ENCODE measurements at places on chromosomes 2 and 18. TPM values are rescaled to one million over a fixed set of nuclear protein-coding genes. Genes with fewer than 3 reads are reported as not detected.
A peak's percentile ranks its signal among the peaks of the same experiment; 100 is the strongest.

GRCh38 chr2:65388051-65388531 is 44.3 kb downstream of the SPRED2 start:
- H3K36me3 ChIP-seq, result no peaks in the 10 kb centered on the region
- no peaks in the 10 kb centered on the region for H3K27me3 ChIP-seq
- DNase-seq, result peak; percentile 64

- DNase-seq, result no peak
- no peaks in the 10 kb centered on the region for H3K27me3 ChIP-seq
- H3K27ac ChIP-seq, result no peak overlapping the region
These were observed 32.8 kb downstream of the SOCS6 start for GRCh38 chr18:70321616-70322015.

- H3K27me3 ChIP-seq, result no peaks in the 10 kb centered on the region
- H3K27ac ChIP-seq, result no peak overlapping the region
- no peaks in the 10 kb centered on the region for H3K4me1 ChIP-seq
- H3K36me3 ChIP-seq, result no peaks in the 10 kb centered on the region
These were observed 272.7 kb downstream of the CD226 start for GRCh38 chr18:69674966-69675365.

DNA sequence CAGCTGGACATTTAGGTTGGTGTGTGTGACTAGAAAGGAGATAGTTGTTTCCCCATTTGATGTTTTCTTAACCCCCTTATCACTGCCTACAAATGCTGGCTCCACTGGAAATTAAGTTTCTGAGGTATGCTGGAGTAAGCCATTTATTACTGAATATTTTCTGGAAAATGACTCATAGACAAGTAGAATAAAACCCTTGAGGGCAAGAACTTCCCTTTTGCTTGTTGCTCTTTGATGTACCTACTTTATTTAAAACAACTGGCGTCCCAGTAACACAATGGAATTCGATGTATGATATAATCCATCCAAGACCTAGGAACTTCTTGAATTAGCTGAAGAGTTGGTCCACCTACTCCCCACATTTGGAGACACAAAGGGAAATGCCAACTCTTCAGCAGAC is 33.3 kb upstream of the SESTD1 start:
- H3K4me1 ChIP-seq, result no peaks in the 10 kb centered on the region
- H3K36me3 ChIP-seq, result no peaks in the 10 kb centered on the region
- DNase-seq, result no peak
- no peak overlapping the region for H3K4me3 ChIP-seq

- H3K27me3 ChIP-seq, result no peaks in the 10 kb centered on the region
- DNase-seq, result no peak
- H3K36me3 ChIP-seq, result no peaks in the 10 kb centered on the region
- no peak overlapping the region for H3K4me3 ChIP-seq
- H3K27ac ChIP-seq, result no peak overlapping the region
These were observed 592.1 kb downstream of the XIRP2 start for GRCh38 chr2:167480232-167480985.

DNA sequence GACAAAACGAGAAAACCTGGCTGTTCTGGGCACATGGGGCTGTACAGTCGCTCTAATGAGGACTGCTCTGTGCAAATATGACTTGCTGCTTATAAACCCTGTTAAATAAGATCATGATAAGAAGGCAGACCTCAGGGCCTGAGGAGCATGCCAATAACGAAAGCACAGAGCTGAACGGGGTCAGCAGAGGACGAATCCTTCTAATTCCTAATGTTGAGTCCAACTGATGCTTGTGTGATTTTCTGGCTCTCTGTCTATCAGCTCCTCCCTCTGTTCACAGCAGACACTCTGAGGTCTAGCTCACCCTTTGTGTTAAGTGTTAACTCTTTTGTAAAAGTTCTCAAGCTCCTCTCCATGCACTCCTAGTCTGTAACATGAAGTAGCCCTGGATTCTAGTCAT is 167.2 kb upstream of the REV1 start:
- no peaks in the 10 kb centered on the region for H3K27me3 ChIP-seq
- H3K36me3 ChIP-seq, result no peaks in the 10 kb centered on the region
- peak overlapping the region; percentile 97 for H3K27ac ChIP-seq
- no peak overlapping the region for H3K4me3 ChIP-seq
- DNase-seq, result peak; percentile 60

DNA sequence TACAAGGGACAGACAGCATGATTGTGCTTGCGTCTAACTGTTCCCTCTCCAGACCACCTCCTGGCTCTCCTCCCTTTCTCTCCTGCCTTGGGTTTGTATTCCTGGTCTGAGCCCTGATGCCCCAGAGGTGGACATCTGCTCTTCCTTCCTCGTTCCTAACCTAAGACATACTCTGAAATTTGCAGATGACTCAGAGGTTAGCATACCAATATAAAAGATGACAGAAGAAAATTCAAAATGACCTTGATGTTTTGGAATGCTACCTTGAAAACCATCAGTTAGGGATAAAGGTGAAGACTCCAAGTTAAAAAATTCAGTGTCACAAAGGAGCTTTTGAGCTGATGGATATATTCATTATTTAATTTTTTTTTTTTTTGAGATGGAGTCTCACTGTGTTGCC is 12.9 kb downstream of the SMYD1 start:
- no peaks in the 10 kb centered on the region for H3K36me3 ChIP-seq
- no peak overlapping the region for H3K27ac ChIP-seq
- H3K4me3 ChIP-seq, result no peak overlapping the region
- no peaks in the 10 kb centered on the region for H3K27me3 ChIP-seq
- DNase-seq, result no peak
- H3K4me1 ChIP-seq, result peaks cover 16% of the 10 kb centered on the region

GRCh38 chr2:176844461-176844860 is 368.1 kb upstream of the HNRNPA3 start:
- no peaks in the 10 kb centered on the region for H3K4me1 ChIP-seq
- no peaks in the 10 kb centered on the region for H3K36me3 ChIP-seq
- no peak overlapping the region for H3K4me3 ChIP-seq
- H3K27ac ChIP-seq, result no peak overlapping the region

DNA sequence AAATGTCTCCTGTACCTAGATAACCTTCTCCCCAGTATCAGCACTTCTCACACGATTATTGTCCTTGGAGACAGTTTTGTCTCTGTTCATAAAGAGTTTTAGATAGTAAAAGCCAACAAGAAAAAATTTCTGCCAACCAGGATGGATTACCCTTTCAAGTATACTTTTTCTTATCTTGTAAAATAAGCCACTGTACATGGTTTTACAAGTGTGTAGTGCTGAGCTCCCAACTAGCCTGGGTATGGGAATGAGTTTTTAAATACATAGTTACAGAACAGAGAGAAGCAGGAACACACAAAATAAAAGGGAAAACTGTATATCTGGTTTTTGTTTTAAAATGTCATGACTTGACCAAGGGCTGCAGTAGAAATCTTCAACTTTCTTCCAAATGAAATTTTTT is 76.7 kb downstream of the C18orf54 start:
- no peaks in the 10 kb centered on the region for H3K4me1 ChIP-seq
- H3K4me3 ChIP-seq, result no peak overlapping the region
- no peak overlapping the region for H3K27ac ChIP-seq
- DNase-seq, result no peak

DNA sequence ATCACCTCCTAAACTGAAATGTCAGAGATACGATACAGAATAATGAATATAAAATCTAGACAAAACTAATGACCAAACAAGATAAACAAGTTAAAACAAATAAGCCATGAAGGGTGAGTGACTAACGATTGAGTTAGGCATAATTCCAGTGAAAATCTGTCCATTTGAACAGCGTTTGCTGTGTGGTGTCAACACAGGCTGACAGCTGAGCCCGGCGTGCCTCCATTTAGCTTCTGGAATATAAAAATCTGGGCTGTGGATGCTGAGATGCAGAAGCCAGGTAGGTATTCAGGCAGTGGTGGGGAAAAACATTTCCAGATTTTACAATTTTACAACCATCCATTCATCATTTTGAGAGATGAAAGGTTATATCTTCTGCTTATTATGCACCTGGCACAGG is 2041.4 kb upstream of the CELF4 start:
- no peak for DNase-seq
- peaks cover 3% of the 10 kb centered on the region for H3K4me1 ChIP-seq
- H3K36me3 ChIP-seq, result no peaks in the 10 kb centered on the region

GRCh38 chr18:68721681-68722583 is 7.0 kb upstream of the TMX3 start:
- H3K27me3 ChIP-seq, result no peaks in the 10 kb centered on the region
- DNase-seq, result no peak
- no peak overlapping the region for H3K4me3 ChIP-seq
- H3K27ac ChIP-seq, result no peak overlapping the region

GRCh38 chr2:190221429-190221828 is 98.2 kb downstream of the HIBCH start:
- no peak overlapping the region for H3K27ac ChIP-seq
- H3K4me1 ChIP-seq, result no peaks in the 10 kb centered on the region
- H3K36me3 ChIP-seq, result peaks cover 9% of the 10 kb centered on the region
- H3K27me3 ChIP-seq, result no peaks in the 10 kb centered on the region
- DNase-seq, result no peak

DNA sequence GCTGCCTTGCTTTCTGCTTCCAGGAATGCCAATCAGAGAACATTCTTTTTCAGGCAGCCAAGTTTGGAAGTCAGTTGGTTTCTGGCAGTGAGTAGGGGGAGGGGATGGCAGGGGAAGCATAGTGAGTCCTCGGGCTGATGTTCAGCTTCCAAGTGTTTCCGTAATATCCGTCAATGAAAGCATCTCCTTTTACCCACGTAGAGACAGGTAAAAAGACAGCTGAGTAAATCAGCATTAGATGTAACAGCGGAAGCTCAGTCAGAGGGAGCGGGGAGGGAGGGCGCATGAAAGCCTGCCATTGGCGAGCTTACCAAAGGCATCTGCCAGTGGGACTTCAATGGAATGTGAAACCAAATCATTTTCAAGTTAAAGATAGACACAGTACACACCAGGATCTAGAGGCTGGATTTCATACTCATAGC is 117.1 kb upstream of the DTNA start:
- H3K27ac ChIP-seq, result no peak overlapping the region
- H3K4me1 ChIP-seq, result peaks cover 6% of the 10 kb centered on the region
- H3K4me3 ChIP-seq, result no peak overlapping the region
- DNase-seq, result no peak
- H3K27me3 ChIP-seq, result no peaks in the 10 kb centered on the region

- no peaks in the 10 kb centered on the region for H3K4me1 ChIP-seq
- H3K36me3 ChIP-seq, result peaks cover 78% of the 10 kb centered on the region
- no peak for DNase-seq
- H3K27me3 ChIP-seq, result no peaks in the 10 kb centered on the region
These were observed 269.4 kb upstream of the CCDC68 start for GRCh38 chr18:55228707-55229106.

The SCTR gene
- polyA plus RNA-seq, result not detected

The ECEL1 gene
- polyA plus RNA-seq, result not detected

The CRYGC gene
- polyA plus RNA-seq, result 0.31 TPM

The EPAS1 gene
- 92.2 TPM for polyA plus RNA-seq

The NT5C1B gene
- not detected for polyA plus RNA-seq

The CPSF3 gene
- 31.4 TPM for polyA plus RNA-seq

The GRB14 gene
- polyA plus RNA-seq, result 6.4 TPM

The DPYSL5 gene
- polyA plus RNA-seq, result 1.8 TPM

The CAPN14 gene
- 0.08 TPM for polyA plus RNA-seq

The FIGN gene
- 0.74 TPM for polyA plus RNA-seq

The ZSWIM2 gene
- polyA plus RNA-seq, result 0.05 TPM

The GATA6 gene
- not detected for polyA plus RNA-seq

The MAB21L4 gene
- polyA plus RNA-seq, result not detected

The SGO2 gene
- 2.8 TPM for polyA plus RNA-seq

The STK39 gene
- polyA plus RNA-seq, result 12.3 TPM

The ALK gene
- polyA plus RNA-seq, result 0.55 TPM

Data from SK-N-SH (cell line).